ENCODE measurements at places on chromosomes 2 and 18.

GRCh38 chr2:7840651-7841380 is 841.0 kb upstream of the ID2 start:
- DNase-seq: no peak

- DNase-seq: no peak
Observed at GRCh38 chr2:72273384-72273783, 125.7 kb upstream of the CYP26B1 start.

GRCh38 chr2:74373221-74373676 is 6.9 kb downstream of the DCTN1 start:
- no peak for DNase-seq

DNA sequence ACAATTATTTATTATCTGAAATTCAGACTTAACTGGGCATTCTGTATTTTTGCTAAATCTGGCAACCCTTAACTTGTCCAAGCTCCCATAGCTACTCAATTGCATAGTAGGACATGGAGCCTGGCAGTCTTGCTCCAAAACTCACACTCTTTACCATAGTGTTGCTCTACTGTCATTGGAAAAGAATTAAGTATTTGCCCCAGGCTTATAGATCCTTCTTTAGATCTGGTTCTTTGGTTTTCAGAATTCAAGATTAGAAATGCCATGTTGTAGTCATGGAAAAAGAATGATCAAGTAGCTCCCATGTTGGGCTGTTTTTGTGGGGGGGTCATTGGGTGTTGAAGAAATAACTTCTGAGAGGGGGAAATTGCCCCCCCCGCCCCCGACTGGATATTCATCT is 240.9 kb downstream of the WDPCP start:
- DNase-seq: no peak

DNA sequence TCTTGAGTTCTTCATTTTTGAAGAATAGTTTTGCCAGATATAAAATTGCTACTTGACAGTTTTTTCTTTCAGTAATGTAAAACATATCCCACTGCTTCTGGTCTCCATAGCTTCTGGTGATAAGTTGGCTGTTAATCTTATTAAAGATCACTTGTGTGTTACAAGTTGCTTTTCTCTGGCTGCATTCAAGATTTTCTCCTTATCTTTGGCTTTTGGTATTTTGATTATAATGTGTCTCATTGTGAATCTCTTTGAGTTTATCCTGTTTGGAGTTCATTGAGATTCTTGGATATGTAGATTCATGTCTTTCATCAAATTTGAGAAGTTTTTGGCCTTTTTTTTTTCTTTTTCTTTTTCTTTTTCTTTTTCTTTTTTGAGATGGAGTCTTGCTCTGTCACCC is 20.2 kb upstream of the ADNP2 start:
- DNase-seq: no peak

GRCh38 chr2:219445220-219445640 is 10.6 kb downstream of the SPEG start:
- DNase-seq: no peak

- DNase-seq: no peak
Observed at GRCh38 chr18:8188184-8188583, 421.1 kb upstream of the RAB12 start.

DNA sequence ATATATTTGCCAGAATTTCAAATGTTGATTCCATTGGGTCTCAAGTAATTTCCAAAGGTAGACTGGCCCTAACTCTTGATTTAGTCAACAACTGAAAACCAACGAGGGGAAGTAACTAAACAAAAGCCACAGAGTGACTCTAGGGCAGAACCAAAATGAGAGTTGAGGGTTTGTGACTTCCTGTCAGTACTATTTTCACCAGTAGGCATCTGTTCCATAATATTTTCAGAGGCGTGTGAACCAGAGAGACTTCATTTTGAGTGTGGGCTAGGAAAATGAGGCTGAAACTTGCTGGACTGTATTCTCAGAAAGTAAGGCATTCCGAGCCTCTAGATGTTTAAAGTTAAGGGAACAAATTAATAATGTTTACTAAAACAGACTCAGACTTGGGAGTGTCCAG is 70.6 kb downstream of the GDF7 start:
- DNase-seq: no peak

DNA sequence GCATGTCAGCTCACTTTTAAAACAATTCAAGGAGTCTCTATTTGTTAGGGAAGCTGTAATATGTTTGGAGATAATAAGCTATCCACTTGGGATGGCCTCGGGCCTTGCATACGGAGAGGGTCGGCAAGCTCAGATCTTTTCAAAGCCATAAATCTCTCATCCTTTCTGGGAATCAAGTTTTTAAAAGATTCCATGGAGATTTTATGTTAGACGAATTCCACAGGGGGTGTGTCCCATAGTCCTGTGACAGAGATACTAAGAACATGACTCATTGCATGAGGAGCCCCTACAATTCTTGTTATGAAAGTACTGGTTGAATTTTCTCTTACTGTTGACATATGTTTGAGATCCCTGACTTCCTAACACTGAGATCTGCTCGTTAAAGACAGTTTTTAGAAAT is 108.7 kb downstream of the FEZ2 start:
- no peak for DNase-seq

DNA sequence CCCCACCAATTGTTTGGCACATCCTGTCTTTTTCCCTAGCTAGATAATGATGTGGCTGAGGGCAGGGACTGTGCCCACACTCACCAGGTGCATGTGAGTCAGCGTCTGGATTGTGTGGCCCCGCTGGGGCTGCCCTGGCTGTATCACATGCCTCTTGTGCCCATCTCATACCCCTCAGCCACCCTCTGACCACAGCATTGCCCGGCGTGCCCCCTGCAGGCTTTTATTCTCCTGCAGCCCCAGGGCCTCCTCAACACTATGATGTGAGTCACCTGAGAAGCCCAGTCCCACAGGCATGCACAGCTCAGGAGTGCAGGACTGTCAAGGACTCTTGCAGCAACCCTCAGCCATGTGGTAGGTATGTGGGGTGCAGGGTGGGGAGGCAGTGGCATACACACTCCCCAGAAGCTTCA is 14.8 kb upstream of the STEAP3 start:
- DNase-seq: no peak

GRCh38 chr2:229714736-229715541 is 584 bp upstream of the DNER start:
- DNase-seq: no peak

DNA sequence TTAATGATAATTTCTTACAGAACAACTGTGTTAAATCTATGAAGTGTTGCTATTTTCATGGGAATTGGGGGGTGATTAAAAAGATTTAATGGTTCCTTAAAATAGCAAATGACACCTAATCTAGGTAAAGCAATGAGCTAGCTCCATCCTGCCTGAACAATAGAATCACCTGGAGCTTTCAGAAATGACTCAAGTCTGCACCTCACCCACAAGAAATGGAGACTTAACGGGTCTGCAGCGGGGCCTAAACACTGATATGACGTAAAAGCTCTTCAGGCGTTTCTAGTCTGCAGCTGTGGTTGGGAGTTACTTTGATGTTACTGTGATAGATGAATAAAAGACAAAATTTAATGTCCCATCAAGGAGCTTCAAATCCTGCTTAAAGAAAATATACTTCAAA is 328.2 kb downstream of the RND3 start:
- DNase-seq: no peak

DNA sequence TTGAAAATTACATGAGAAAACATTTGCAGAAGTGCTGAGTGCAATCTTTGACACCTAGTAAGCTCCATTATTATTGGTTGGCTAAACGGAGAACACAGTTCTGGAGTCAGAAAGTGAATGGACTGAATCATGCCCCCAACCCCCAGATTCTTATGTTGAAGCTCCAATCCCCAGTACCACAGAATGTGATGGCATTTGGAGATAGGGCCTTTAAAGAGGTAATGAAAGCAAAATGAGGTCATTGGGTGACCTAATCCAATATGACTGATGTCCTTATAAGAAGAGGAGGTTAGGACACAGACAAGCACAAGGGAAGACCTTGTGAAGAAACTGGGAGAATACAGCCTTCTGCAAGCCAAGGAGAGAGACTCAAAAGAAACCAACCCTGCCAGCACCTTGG is 200.9 kb upstream of the EPAS1 start:
- no peak for DNase-seq

GRCh38 chr2:134225173-134225572 is 28.7 kb upstream of the MGAT5 start:
- no peak for DNase-seq

- DNase-seq: no peak
Observed at GRCh38 chr2:196168181-196168580, 3.2 kb downstream of the STK17B start.

DNA sequence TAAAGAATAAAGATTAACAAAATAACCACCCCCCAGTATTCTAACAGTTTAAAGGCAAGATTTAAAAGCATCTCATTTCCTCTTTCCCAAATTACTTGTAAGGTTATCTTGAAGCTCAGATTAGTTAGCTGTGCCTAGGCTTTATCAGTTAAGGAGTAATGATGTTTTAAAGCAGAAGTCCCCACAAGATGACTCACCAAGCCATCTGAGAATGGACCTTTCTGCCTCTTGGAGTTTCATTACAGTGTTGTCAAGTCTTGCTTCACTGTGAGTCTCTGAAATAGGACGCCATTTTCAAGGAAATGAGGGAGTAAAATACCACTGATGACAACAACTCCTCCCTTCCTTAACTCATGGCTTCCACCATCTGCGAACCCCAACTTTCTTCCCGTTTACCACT is 35.9 kb downstream of the ZNF385B start:
- no peak for DNase-seq

GRCh38 chr18:60331890-60332289 is 40.7 kb downstream of the MC4R start:
- no peak for DNase-seq

DNA sequence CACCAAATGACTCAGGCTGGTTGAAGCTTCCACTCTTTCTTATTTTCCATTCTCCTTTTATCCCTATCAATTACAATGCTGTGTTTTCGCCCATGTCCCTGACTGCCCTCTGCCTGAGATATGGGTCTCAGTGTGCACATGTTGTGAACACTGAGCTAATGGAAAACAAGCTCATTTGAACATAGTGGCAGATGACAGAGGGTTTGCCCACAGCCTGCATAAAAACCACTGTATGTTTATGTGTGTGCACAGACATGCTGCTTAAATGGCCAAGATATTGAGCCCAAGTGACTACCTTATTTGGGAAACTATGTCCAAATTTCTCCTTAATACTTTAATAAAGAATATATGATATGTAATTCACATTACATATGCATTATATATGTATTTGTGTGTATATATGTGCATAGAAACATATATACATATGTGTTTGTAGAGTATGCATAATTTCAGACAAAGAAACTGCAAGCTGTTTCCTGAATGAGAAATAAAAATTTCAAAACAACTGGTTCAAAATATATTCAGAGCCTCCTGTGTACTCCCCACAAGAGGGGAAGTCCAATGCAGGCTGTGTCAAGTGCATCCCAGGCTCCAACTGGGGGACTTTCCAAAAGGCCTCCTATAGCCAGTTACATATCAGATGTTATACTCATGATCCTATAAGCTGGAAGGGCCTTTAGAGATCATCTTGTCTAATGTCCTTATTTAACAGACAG is 92.7 kb upstream of the CD302 start:
- DNase-seq: no peak

GRCh38 chr18:49274188-49274714 is 186.2 kb downstream of the DYM start:
- DNase-seq: no peak

DNA sequence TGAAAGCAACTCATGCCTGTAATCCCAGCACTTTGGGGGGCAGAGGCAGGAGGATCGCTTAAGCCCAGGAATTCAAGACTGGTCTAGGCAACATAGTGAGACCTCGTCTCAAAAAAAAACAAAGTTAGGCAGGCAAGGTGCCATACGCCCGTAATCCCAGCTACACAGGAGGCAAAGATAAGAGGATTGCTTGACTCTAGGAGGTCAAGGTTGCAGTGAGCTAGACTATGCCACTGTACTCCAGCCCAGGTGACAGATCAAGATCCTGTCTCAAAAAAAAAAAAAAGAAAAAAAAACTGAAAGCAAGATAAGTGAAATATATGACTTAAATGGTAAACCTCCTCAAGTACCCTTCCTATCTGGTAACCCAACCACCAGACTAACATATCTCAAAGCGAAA is 59.8 kb downstream of the USP34 start:
- DNase-seq: no peak

GRCh38 chr2:102018823-102019445 is 27.2 kb downstream of the IL1R2 start:
- DNase-seq: no peak

GRCh38 chr18:42752916-42753315 is 362.6 kb downstream of the RIT2 start:
- DNase-seq: no peak

- no peak for DNase-seq
Observed at GRCh38 chr2:45750484-45750883, 99.0 kb downstream of the PRKCE start.

DNA sequence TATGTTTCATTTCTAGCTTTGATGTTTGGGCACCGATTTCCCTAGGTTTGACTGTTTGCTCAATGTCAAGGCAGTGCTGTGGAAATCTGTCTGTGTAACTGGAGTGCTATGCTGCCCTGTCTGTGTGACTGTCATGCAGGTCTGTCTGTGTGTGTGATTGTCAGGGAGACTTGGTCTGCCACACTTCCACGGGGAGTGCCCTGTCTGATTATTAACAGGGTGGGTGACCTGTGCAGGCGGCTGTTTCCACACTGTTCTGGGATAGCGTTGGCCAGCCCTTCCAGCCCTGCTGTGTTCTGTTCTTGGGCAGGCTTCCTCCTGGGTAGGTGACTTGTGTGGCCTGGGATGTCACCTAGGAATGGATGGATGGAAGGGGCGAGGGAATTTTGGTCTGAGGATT is 85.3 kb downstream of the FHOD3 start:
- DNase-seq: no peak

DNA sequence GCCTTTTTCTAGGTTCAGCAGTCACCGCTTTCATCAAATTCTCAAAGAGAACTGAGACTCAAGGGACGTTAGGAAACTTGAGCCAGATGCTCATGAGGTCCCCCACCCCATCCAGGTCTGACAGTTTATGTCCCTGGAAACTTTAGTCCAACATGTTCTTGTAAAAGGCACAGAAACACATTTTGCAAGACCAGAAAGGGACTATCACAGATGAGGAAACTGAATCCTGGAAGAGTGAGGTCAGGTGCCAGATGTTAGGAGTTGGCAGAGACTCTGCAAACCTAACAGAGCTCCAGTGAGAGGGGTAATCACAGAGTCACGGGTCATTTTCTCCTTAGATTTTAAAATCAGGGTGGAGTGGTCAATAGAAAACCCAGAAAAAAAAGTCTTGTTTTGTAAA is 76.6 kb downstream of the RDH14 start:
- DNase-seq: no peak

DNA sequence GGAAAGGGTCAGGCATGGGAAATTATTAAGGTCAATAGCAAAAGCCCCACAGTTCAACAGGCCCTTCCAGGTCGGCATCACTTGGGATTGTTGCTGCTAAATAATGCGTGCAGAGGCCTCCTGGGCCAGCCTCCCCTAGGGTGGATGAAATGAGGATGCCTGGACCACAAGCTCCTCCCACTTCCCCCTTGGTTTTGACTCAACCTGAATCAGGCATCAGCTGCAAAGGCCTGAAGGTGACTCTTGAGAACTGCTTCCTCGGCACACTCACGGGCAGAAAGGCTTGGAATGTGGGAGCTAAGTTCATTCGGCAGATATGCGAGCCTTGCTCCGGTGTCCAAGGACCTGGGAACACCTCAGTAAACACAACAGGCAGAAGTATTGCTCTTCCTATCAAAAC is 69.3 kb downstream of the MBP start:
- DNase-seq: peak; percentile 38

Data from memory B cell (primary cell).